Gastrocnemius medialis (tissue), 4 donors: ENCODE measurements at places on chromosomes 5 and 9.
A peak's percentile ranks its signal among the peaks of the same experiment; 100 is the strongest.

DNA sequence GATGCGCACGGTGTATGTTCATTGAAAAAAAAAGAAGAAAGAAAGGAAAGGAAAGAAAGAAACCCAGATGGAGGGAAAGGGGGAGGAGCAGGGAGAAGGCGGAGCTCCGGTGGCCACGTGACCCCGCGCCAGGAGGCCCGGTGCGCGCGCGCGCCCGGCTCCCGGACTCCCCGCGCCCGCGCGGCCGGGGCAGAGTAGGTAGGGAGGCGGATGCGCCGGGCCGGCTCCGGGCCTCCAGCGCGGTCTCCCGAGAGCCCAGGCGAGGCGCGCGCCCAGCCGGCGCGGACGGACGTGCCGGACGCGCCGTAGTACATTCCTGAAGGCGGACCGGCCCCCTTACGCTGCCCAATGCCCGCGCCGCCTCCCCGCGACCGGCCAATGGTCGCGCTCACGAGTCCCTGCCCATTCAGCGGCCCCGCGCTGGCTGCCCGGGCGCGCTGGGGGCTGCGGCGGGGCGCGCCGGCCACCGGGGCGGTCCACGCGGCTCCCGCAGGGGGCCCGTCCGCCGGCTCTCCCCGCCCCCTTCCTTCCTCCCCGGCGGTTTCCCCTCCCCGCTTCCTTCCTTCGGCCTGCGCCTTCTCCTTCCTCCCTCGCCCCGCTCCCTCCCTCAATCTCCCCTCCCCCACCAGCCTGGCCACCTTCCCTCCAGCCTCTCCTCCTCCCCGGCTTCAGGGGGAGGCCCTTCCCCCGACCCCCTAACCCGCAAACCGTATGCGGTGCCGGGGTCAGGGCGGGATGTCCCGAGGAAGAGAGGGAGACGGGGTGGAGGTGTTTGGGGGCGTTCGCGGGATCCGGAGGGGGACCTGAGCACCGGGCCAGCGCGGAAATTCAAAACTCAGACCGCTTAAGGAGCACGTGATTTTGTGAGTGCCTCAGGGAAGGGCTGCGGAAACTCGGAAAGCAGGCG, 5.8 kb downstream of the PTCH1 start:
- H3K36me3 ChIP-seq: no peaks in the 10 kb centered on the region
- DNase-seq: peak; percentile 88
- H3K27me3 ChIP-seq: peaks cover 15% of the 10 kb centered on the region
- H3K4me1 ChIP-seq: peaks cover 6% of the 10 kb centered on the region
- peak overlapping the region; percentile 76 for H3K4me3 ChIP-seq
- H3K27ac ChIP-seq: peak overlapping the region; percentile 88

DNA sequence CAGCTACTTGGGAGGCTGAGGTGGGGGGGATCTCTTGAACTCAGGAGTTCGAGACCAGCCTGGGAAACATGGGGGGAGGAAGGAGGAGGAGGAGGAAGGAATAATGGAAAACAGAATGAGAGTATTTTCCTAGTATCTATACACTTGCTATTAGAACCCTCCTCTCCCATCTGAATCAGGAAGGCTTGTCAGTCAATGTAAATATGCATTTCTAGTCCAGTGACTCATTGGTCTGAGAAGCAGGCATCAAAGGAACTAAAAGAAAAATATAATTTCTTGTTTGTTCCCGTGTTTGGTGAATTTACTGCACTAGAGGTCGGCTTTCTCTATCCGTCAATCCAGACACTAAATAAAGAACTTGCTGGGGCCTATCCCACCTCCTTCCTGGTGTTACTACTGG, 88.6 kb downstream of the AGTPBP1 start:
- no peak for DNase-seq
- H3K4me1 ChIP-seq: no peaks in the 10 kb centered on the region
- H3K36me3 ChIP-seq: no peaks in the 10 kb centered on the region
- H3K27me3 ChIP-seq: no peaks in the 10 kb centered on the region
- no peak overlapping the region for H3K4me3 ChIP-seq

DNA sequence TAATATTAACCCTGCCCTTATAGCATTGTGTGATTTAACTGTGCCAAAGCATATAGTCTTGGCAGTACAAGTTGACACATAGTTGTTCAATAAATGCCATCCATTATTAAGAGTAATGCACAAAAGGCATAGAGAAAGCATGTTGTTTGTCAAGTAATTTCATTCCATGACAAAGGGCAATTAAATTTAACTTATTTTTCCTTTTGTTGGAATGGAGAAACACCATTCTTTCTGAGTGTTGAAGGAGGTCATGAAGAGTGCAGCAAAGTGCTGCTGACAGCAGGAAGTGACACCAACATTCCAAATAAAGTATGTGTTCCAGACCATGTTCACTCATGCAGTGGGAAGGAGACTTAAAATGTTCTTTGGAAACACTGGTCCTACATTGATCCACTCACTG, 29.1 kb downstream of the ANKDD1B start:
- no peaks in the 10 kb centered on the region for H3K4me1 ChIP-seq
- DNase-seq: no peak
- H3K4me3 ChIP-seq: no peak overlapping the region
- no peaks in the 10 kb centered on the region for H3K27me3 ChIP-seq

DNA sequence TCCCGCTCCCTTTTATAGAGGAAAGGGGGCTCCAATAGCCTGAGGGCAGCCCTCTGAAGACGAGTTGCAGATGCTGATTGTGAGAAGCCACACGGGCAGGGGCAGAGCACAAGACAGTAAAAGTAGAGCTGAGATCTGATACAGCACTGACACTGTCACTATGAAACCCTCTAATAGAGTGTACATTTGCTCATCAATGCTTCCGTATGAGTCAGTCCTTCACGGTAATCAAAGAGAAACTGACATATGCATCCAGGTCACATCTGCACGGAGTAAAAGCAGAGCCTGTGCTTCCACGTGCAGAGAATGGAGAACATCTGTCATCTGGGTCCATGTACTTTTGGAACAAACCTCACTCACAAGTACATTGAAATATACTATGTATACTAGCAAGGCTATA, 60.6 kb upstream of the TMEM215 start:
- no peaks in the 10 kb centered on the region for H3K36me3 ChIP-seq
- no peak for DNase-seq
- H3K4me3 ChIP-seq: no peak overlapping the region
- H3K4me1 ChIP-seq: no peaks in the 10 kb centered on the region

- H3K36me3 ChIP-seq: peaks cover 5% of the 10 kb centered on the region
- peaks cover 26% of the 10 kb centered on the region for H3K4me1 ChIP-seq
- H3K27ac ChIP-seq: peak overlapping the region; percentile 51
- no peaks in the 10 kb centered on the region for H3K27me3 ChIP-seq
- H3K4me3 ChIP-seq: no peak overlapping the region
- no peak for DNase-seq
These were observed 113.8 kb downstream of the MEF2C start for GRCh38 chr5:88769165-88769564.
